CD8-positive, alpha-beta memory T cell (primary cell): ENCODE measurements at places on chromosomes 2 and 18. TPM values are rescaled to one million over a fixed set of nuclear protein-coding genes. Genes with fewer than 3 reads are reported as not detected.

DNA sequence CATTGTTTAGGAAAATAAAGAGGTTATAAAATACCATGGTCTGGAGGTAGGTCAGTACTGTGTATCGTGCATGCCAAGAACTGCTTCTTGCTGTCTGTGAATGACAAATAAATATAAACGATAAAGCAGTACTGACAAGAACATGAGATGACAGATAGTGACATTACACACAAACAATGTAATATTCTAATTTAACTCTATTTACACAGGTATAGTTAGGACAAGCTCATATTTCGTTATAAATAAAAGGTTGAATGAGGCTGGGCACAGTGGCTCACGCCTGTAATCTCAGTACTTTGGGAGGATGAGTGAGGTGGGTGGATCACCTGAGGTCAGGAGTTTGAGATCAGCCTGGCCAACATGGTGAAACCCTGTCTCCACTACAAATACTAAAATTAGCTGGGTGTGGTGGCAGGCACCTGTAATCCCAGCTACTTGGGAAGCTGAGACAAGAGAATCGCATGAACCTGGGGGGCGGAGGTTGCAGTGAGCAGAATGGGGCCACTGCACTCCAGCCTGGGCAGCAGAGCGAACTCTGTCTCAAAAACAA lies 14.7 kb upstream of the GPR75 start:
- no peak for DNase-seq
- H3K4me1 ChIP-seq = no peaks in the 10 kb centered on the region
- H3K27ac ChIP-seq = no peak overlapping the region
- no peak overlapping the region for H3K4me3 ChIP-seq

- no peak overlapping the region for H3K4me3 ChIP-seq
- H3K36me3 ChIP-seq = no peaks in the 10 kb centered on the region
These were observed 95.6 kb downstream of the NUP35 start for GRCh38 chr2:183219888-183220287.

DNA sequence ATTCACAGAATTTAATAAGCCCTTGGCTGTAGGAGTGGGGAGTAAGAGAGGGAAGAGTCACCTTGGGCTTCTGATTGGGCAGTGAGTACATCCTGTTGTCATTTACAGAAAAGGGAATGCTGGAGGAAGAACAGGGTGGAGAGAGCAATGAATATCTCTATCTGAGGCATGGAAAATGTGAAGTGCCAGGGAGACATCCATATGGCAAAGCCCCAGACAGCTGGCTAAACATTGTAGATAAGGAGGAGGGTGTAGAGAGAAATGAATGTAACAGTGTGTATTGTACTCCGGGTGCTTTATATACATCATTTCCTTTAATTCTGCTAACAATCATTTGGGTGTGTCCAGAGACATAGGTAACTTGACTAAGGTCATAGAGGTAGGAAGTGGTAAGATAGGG lies 103.5 kb downstream of the UPP2 start:
- no peaks in the 10 kb centered on the region for H3K36me3 ChIP-seq
- no peak overlapping the region for H3K4me3 ChIP-seq
- H3K4me1 ChIP-seq = no peaks in the 10 kb centered on the region
- H3K27me3 ChIP-seq = no peaks in the 10 kb centered on the region

DNA sequence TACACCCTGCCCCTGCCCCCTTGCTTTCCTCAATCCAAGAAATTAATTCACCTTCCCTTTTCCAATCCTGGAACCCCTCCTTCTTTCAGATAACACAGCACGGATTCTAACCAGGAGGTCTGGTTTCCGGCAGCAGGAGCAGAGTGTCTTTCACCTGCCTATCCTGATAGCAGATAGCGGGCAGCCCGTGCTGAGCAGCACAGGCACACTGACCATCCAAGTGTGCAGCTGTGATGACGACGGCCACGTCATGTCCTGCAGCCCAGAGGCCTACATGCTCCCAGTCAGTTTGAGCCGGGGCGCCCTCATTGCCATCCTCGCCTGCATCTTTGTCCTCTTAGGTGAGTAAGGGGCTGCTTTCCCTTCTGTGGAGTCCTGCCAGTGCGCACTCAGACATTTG lies 216.7 kb downstream of the CDH20 start:
- H3K4me1 ChIP-seq = no peaks in the 10 kb centered on the region
- no peaks in the 10 kb centered on the region for H3K27me3 ChIP-seq
- no peaks in the 10 kb centered on the region for H3K36me3 ChIP-seq
- no peak overlapping the region for H3K27ac ChIP-seq
- DNase-seq = no peak

DNA sequence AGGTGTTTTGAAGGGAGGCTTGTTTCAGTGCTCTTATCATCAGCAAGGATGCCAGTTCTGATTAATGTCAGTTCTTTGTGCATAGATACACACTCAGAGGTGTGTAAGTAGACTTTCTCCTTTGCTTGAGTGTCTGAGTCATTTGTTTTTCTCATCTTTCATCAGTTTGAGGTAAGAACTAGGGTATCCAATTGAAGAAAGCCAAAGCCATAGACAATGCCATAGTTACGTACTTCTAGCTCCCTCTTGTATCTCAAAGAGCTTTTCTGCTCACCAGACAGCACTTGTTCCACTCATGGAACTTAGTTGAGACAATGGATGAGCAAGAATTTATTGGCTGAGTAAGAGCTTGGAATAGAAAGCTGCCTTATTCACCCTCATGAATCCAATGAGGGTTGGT lies 520.1 kb downstream of the PIK3C3 start:
- no peak for DNase-seq
- H3K4me3 ChIP-seq = no peak overlapping the region
- H3K36me3 ChIP-seq = no peaks in the 10 kb centered on the region
- H3K27me3 ChIP-seq = no peaks in the 10 kb centered on the region
- no peak overlapping the region for H3K27ac ChIP-seq

GRCh38 chr2:19244460-19245363 lies 113.7 kb downstream of the OSR1 start:
- no peak overlapping the region for H3K27ac ChIP-seq
- no peaks in the 10 kb centered on the region for H3K4me1 ChIP-seq

DNA sequence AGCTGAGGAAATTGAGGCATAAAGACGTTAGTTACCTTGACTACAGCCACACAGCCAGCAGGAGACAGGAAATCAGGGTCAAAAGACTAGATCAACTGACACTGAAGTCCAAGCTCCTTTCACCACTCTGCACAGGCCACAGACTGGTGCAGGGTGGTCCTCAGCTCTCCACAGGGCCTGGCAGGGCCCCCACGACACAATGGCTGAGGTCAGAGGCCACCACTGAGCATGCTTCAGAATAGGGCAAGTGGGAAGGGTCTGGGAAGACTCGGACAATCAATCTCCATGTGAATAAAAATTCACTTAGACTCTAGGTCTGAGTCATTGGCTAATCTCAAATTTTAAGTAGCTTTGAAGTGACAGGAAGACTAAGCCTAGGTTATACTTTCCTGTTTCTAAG lies 201.7 kb downstream of the ALK start:
- no peak overlapping the region for H3K4me3 ChIP-seq
- H3K36me3 ChIP-seq = no peaks in the 10 kb centered on the region
- no peak overlapping the region for H3K27ac ChIP-seq
- H3K4me1 ChIP-seq = no peaks in the 10 kb centered on the region

DNA sequence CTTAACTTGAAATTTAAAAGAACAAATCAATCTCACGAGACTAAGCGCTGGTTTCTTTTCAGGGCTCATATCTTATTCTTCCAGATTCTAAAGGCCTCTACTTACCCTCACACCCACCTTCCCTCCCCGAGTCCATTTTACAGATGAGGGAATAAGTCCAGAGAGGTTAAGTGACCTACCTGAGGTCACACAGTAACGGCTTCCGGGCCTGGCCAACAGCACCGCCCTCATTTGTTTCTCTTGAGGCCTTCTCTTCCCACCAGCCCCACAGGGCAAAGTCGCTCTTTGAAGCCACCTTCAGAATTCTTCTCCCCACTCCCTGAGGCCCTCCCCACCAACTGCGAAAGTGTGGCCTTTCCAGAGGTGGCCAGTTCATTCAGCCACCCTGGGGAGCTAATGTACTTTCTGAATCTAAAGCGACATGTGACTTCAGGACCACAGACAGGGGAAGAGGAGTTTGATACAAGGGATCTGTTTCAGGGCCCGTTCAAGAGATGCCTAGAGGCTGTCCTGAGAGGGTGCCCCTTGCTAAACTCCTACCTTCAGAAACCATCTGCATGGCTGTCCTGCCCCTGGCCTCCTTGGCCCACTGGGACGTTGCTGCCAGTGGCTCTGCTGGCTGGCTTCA lies 275.3 kb downstream of the HAUS1 start:
- H3K4me3 ChIP-seq = no peak overlapping the region
- H3K36me3 ChIP-seq = no peaks in the 10 kb centered on the region
- no peak for DNase-seq
- no peak overlapping the region for H3K27ac ChIP-seq

- H3K4me1 ChIP-seq = no peaks in the 10 kb centered on the region
- DNase-seq = no peak
- no peaks in the 10 kb centered on the region for H3K36me3 ChIP-seq
These were observed 368.0 kb downstream of the MEIS1 start for GRCh38 chr2:66802877-66803276.

DNA sequence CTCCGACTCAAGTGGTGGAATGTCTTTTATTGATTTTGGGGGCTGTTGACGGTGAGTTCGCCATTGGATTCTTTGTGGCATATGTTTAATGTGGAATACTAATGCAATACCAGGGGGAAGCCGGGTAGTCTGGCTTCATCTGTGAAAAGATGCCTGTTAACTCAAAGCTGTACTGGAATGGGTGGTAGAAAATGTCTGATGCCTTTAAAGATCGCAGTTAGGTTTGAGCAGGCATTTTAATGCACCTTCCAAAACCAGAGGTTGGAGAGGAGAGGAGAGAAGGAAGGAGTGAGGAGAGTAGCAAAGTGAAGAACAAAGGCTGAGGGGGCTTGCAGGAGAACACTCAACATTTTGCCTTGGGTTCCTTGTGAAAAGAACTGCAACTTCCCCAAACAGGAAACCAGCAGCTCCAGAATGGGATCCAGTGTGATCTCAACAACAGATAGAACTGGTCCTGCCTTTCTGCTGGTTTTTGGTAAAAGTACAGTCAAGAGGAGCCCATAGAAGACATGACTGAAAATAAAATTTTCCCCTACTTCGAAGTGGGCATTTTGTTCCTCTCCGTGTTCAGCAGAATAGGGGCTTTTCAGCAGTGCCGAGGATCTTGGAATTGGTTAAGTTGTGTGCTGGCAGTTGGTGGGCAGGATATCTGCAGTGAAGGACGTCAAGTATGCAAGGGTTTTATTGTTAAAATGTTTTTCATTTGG lies 1.5 kb downstream of the ZNF532 start:
- H3K4me3 ChIP-seq = no peak overlapping the region
- DNase-seq = no peak
- H3K4me1 ChIP-seq = no peaks in the 10 kb centered on the region
- H3K27ac ChIP-seq = no peak overlapping the region
- no peaks in the 10 kb centered on the region for H3K36me3 ChIP-seq

GRCh38 chr2:41729800-41730364 lies 317.9 kb upstream of the PKDCC start:
- H3K4me1 ChIP-seq = no peaks in the 10 kb centered on the region
- no peak overlapping the region for H3K27ac ChIP-seq
- DNase-seq = no peak
- H3K36me3 ChIP-seq = no peaks in the 10 kb centered on the region

DNA sequence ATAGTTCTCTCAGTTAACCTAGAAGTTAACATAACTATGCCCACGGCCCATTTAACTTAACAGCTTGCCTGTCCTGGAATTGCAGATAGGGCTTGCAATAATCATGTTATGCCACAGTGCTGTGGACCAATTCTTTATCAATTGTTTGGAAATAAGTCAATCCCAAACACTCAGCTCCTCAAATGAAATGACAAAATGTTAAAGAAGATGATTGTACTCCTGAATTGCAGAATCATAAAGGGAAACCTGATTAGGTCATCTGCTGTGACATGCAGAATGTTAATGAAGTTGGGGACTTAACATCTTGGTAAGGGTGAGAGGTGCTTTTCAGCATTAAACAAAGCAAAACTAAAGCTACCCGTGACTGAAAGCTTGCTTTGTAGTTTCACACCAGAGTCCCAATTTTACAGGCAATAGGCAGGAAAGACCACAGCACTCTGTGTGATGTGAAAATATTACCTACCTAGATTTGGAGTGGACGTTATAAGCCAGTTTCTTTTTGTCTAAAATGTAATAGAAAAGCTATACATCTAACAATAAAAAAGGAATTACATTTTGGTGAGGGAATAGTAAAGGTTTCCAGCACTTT lies 364.0 kb downstream of the GPD2 start:
- H3K27me3 ChIP-seq = no peaks in the 10 kb centered on the region
- no peak overlapping the region for H3K4me3 ChIP-seq
- H3K4me1 ChIP-seq = no peaks in the 10 kb centered on the region
- no peaks in the 10 kb centered on the region for H3K36me3 ChIP-seq
- no peak overlapping the region for H3K27ac ChIP-seq
- DNase-seq = no peak

GRCh38 chr2:20393986-20394385 lies 43.3 kb upstream of the PUM2 start:
- no peak overlapping the region for H3K27ac ChIP-seq
- H3K4me1 ChIP-seq = no peaks in the 10 kb centered on the region
- no peaks in the 10 kb centered on the region for H3K27me3 ChIP-seq
- no peak overlapping the region for H3K4me3 ChIP-seq

GRCh38 chr2:50290718-50291117 lies 741.2 kb downstream of the NRXN1 start:
- H3K4me1 ChIP-seq = no peaks in the 10 kb centered on the region
- no peak for DNase-seq
- H3K36me3 ChIP-seq = no peaks in the 10 kb centered on the region
- H3K27ac ChIP-seq = no peak overlapping the region
- H3K4me3 ChIP-seq = no peak overlapping the region

DNA sequence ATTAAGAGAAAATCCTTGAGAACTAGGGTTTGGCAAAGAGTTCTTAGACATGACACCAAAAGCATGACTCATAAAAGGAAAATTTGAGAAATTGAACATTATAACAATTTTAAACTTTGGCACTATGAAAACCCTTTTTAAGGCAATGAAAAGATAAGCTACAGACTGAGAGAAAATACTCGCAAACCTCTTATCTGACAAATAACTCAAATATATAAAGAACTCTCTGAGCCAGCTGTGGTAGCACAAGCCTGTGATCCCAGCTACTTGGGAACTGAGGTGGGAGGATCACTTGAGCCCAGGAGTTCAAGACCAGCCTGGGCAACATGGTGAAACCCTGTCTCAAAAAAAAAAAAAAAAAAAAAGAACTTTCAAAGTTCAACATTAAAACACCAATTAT lies 70.5 kb downstream of the FAM168B start:
- no peak for DNase-seq
- H3K4me1 ChIP-seq = no peaks in the 10 kb centered on the region
- no peaks in the 10 kb centered on the region for H3K27me3 ChIP-seq
- no peak overlapping the region for H3K4me3 ChIP-seq

DNA sequence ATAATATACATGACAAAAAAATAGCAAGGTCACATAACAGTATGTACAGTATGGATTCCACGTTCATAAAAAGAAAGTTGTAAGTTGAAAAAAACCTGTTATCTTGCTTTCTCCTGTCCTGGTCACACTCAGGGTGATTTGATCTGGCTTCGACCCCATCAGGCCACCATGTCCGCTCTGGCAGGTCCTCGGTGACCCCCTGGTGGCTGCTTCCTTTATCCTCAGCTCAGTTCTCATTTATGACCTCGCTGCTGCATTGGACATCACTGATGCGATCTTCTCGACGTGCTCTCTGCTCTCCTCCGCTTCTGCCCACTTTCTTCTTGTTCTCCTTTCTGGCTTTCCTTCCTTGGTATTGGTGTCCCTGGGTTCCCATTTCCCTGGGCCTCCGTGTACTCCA lies 29.7 kb downstream of the DGKD start:
- no peaks in the 10 kb centered on the region for H3K27me3 ChIP-seq
- no peak overlapping the region for H3K4me3 ChIP-seq
- peaks cover 70% of the 10 kb centered on the region for H3K4me1 ChIP-seq
- DNase-seq = no peak

FHOD3 gene
- not detected for total RNA-seq

DCDC2C gene
- not detected for total RNA-seq

RUFY4 gene
- not detected for total RNA-seq

HOXD3 gene
- not detected for total RNA-seq

TNFAIP6 gene
- total RNA-seq = not detected

AQP12B gene
- total RNA-seq = not detected
